Renal pelvis (tissue), 12 donors: ENCODE measurements at places on chromosomes 1 and 21. TPM values are rescaled to one million over a fixed set of nuclear protein-coding genes. Genes with fewer than 3 reads are reported as not detected.

DNA sequence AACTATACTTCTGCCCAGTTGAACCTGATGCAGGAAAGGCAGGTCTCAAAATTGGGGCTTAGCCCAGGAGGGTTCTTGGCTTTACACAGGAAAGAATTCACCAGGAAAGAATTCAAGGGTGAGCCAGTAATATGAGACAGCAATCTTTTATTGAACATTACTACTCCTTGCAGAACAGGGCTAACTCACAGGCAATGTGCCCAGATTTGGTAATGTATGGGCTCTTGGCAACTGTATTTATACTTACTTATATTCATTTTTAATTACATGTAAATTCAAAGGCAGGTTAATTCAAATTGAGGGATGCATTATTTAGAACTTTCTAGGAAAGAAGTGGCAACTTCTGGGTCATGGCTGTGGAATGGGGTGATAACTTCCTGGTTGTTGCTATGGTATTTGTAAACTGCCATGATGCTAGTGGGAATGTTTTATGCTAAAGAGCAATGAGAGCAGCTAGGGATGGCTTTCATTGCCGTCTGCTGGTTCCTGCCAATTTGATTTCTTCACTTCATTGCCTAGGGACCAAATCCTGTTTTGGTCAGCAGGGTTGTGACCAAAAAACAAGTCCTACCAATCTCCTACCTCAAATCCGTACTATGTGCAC is 107.5 kb downstream of the CHRM3 start:
- no peak for DNase-seq

GRCh38 chr21:17440969-17441368 is 71.9 kb upstream of the CXADR start:
- no peak for DNase-seq

DNA sequence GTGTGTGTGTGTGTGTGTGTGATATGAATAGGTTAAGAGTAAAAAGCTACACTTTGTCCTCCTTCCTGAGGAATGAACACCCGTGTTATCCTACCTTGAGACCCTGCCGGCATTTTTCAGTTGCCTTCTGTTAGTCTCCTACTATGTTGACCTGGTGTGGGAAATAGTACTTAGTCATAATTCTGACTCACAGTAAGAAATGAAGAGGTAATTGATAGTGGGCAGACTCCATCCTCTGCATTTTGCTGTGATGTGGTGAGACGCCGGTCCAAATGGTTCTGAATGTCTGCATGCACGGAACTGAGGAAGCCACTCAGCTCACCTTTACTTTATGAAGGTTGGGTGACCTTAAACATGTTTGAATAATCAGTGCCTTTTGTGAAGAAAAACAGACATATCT is 12.6 kb downstream of the CD101 start:
- no peak for DNase-seq

DNA sequence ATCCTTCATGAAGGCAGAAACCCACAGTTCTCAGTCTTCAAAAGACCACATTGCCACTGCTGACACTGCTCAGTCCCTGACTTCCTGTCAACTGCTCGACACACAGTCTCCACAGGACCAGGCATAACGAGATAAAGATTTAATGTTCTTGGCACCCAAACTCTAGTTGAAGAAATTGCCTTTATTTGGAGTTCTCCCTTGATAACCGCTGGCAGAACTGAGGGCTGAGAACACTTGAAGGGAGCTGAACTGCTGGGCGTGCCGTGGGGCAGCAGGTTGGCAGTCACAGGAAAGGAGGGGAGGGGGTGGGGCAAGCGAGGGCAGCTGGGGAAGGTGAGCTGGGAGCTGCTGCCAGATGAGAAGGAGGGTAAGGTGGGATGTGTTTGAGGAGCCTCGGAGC is 15.9 kb downstream of the HENMT1 start:
- no peak for DNase-seq

GRCh38 chr1:170305777-170306512 is 160.2 kb downstream of the NTMT2 start:
- no peak for DNase-seq

GRCh38 chr1:95532335-95532734 is 298.3 kb downstream of the RWDD3 start:
- DNase-seq: no peak

GRCh38 chr1:23367451-23367790 is 2.2 kb downstream of the ZNF436 start:
- DNase-seq: no peak

- DNase-seq: no peak
These were observed 124.9 kb downstream of the DMRTB1 start for GRCh38 chr1:53583868-53584776.

DNA sequence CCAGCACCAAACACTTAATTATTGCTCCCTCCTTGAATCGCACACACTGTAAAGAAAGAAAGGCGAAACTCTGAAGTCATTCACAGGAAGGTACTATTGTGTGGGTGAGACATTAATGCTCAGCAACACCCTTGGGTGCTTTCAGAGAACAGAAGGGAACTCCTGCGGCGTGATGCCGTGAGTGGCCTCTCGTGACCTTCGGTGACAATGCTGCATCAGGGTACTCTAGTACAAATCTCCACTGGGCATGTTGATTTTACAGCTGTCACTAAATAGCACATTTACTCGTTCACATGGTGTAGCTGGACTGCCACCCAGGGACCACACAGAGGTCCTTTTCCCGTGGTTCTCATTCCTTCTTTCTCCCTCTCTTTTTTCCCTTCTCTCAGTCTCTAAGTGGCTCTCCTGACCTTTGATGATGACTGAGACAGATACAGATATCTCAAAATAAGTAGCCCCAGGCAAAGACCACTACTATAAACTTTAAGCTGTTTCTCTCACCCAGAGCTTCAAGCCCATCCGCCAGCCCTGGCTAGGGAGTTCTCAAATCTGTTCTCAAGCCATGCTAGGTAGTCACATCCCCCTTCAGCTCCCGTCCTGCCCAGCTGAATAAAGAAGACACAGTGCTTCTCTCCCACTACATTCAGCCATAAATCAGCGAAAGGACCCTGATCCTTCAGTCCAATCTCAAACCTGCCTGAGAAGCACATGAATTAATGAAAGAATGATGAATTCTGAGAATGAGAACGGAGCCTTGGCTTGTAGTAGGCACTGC is 223.4 kb upstream of the FMN2 start:
- DNase-seq: peak; percentile 4

DNA sequence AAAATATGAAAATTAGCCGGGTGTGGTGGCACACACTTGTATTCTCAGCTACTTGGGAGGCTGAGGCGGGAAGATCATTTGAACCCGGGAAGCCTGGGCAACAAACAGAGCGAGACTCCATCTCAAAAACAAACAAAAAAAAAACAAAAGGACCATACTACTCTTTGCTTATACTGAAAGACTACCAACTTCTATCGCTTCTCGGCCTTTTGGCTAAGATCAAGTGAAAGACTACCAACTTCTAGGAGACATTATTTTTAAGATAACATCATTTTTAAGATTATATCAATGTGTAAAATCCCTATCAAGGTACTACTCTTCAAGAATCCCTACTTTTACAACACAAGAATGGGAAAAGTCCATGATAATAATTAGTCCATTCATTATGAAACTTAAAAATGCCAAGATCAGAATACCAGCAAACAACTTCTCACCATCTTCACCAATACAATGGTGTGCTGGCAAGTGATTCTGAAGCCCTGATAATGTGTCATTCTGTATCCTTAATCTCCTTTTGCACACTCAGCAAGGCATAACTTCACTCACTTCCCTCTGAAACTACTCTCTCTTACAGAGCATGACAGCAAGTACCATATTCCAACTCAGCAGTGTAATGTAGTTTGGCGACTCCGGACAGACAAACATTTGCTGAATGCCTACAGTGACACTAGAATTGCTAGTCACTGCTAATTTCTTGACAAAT is 1.7 kb downstream of the PTP4A2 start:
- DNase-seq: no peak

DNA sequence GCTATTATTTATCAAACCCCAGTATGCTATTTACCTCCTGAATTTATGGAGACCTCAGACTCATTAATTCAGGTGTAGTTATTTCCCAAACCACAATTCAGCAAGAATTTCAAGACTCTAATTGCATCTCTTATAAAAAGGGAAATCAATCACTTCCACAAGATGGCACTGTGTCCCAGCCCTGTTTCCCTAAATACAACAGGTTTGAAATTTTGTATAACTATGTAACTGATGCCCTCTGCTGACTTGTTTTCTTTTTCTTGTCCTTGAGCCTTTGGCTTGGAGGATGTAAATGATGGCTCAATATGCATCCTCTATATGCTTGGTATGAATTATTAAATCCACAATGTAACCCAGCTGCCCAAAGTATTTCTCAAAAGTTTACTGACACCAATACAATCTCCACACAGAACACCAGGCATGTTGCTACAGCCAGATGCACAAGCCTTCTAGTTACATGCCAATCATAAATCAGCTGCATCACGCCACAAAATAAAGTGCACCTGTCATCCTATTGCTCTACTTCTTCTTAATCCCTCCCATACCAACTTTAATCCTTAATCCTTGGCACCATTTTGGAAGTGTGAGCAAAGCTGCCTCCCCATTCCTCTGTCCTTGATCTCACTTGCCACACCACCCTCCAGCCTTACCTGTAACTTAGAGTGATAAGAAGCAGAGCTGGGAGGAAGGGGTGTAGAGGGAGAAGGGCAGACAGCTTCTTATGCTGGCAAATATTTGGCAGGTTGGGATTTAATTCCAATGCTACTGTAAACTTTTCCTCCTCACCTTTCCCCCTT is 9.0 kb downstream of the C1orf105 start:
- peak; percentile 63 for DNase-seq

DNA sequence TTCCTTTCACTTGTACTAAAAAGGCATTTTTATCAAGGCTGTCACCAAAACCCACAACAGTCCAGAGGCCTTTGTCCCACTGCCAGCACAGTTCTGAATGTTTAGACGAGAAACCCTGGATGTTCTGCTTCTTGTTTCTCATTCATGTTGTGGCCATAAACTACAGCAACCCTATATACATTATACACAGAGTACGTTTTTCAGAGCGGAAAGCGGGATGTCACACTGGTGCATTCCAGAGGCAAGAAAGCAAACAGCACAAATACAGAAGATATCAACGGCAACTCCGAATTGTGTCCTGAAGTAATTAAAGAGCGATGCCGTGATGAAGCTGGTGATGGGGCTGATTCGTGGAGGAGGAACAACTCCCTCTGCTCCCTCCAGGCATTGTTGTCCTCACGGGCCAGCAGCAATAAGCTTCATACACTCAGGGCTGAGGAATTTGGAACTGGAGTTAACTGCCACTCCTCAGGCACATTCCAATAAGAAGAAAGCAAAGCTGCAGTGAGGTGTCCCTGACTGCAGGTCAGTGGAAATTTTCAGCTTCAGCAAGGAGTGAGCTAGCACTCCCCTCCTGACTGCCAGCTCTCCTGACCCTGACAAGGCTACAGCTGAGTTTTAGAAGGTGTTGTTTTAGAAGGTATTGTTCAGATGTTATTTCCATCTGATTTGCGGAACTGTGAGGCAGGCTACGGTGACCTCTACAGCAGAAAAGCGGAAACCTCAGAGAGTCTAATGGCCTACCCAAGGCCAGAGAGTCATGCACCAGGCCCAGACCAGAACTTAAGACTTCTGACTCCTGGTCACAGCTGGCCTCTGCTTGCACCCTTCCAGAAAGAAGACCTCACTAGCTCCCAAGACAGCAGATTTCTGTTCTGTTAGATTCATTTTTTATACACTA is 149.0 kb downstream of the TGFBR3 start:
- DNase-seq: peak; percentile 80

DNA sequence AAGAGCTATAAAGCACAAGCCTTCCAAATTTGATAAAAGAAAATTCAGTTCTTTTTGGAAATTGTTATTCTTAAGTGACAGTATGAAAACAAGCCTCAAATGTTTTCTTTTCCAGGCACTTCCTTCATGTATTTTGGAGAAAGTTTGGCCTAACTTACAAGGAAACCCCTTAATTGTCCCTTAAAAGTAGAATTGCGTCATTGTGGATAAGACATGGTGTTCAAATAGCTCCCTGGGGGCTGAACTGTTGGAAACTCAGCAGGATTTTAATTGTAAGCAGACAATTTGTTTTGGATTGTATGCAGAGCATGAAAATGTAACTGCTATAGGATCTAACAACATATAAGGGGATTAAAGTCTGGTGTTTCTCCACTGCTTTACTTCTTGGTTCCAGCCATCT is 35.4 kb upstream of the FGGY start:
- DNase-seq: peak; percentile 70

DNA sequence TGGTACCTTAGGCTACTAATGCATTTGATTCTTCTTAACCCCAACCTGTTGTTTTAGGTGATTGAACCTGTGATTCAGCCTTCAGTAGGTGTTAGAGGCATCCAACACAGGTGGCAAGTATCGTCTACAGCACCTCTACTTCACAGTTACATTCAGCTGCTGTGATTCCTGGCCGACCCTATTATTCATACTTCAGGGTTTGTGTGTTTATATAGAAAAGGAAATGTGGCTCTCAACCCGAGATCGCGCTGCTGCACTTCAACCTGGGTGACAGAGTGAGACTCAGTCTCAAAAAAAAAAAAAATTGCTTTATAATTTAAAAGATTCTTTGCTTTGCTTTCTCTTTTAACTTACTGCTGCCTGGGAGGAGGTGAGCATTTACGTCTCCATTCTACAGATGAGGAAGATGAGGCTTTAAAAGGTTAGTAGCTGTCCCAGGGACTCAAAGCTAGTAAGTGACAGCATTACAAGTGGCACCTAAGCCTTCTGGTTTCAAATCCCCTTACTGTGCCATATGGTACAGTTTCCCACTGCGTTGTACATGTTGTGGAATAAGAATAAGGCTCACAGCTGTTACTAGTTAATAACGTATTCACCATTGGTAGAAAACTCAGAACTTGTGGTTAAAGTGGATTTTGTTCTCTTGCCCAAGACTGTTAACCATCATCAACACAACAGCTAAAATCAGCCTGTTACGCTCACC is 9.9 kb upstream of the GPR25 start:
- no peak for DNase-seq

- DNase-seq: peak; percentile 3
These were observed 78.1 kb downstream of the DESI2 start for GRCh38 chr1:244730934-244731434.

- no peak for DNase-seq
These were observed 673.6 kb upstream of the ADGRL2 start for GRCh38 chr1:81126989-81127581.

GRCh38 chr21:36211660-36212512 is 55.3 kb downstream of the DOP1B start:
- DNase-seq: no peak

GRCh38 chr1:154786804-154787570 is 83.1 kb downstream of the KCNN3 start:
- no peak for DNase-seq

GRCh38 chr1:156493154-156493631 is 7.4 kb downstream of the MEF2D start:
- DNase-seq: no peak

DNA sequence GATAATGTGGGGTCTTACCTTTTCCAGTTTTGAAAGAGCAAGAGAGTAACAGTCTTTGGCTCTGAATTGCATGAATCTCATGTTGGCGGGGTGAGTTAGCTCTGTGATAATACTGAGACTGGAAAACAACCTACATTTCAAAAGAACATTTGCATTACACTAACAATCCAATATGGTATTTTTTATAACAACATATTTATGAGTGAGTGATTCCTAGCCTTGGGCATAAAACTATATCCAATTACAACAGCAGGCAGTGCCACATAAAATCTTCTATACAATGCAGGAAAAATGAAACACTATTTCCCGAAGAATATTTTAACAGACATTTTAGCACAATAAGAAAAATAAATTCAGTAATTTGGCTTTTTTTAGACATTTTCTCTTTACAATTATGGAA is 303.0 kb downstream of the KCNT2 start:
- no peak for DNase-seq

The LRRC71 gene
- polyA plus RNA-seq: 1.1 TPM

The KIRREL1 gene
- polyA plus RNA-seq: 203 TPM

The EXTL2 gene
- polyA plus RNA-seq: 64.3 TPM

The CCDC27 gene
- 0.33 TPM for polyA plus RNA-seq

The PSMB2 gene
- 70.1 TPM for polyA plus RNA-seq

The PLEKHA6 gene
- polyA plus RNA-seq: 50.3 TPM

The POU3F1 gene
- 1.7 TPM for polyA plus RNA-seq

The CASQ2 gene
- 1.0 TPM for polyA plus RNA-seq
